ENCODE measurements at places on chromosomes 11 and 22. TPM values are rescaled to one million over a fixed set of nuclear protein-coding genes. Genes with fewer than 3 reads are reported as not detected.

The APOL6 gene
- 5.2 TPM for total RNA-seq

The PHF21B gene
- total RNA-seq, result 1.0 TPM

The DDI1 gene
- total RNA-seq, result not detected

The IL10RA gene
- 8.9 TPM for total RNA-seq

The MRGPRX3 gene
- not detected for total RNA-seq

The RIC3 gene
- 0.52 TPM for total RNA-seq

The EHBP1L1 gene
- total RNA-seq, result 157 TPM

The GSTT2B gene
- 4.7 TPM for total RNA-seq

The ASPHD2 gene
- 1.0 TPM for total RNA-seq

The SYNGR1 gene
- 5.7 TPM for total RNA-seq

The KRTAP5-1 gene
- not detected for total RNA-seq

The SLC5A1 gene
- 2.1 TPM for total RNA-seq

The CEP126 gene
- 1.6 TPM for total RNA-seq

The C11orf65 gene
- 1.0 TPM for total RNA-seq

The OR8G5 gene
- total RNA-seq, result 0.52 TPM

The ZC3H12C gene
- total RNA-seq, result 13.6 TPM

The ALDH3B1 gene
- 2.6 TPM for total RNA-seq

The API5 gene
- 52.7 TPM for total RNA-seq

The OR51E1 gene
- 4.2 TPM for total RNA-seq

The SMC1B gene
- total RNA-seq, result under 0.01 TPM

The RGL4 gene
- total RNA-seq, result 0.52 TPM

The KLHDC7B gene
- not detected for total RNA-seq

The SMTNL1 gene
- 69.9 TPM for total RNA-seq

The NRXN2 gene
- total RNA-seq, result 9.4 TPM

The EML3 gene
- 7.3 TPM for total RNA-seq

The NAALADL1 gene
- total RNA-seq, result 8.4 TPM

The CASP5 gene
- total RNA-seq, result 0.52 TPM

The ADAMTS15 gene
- total RNA-seq, result 15.7 TPM

The NXPE2 gene
- 0.52 TPM for total RNA-seq

The CHRM1 gene
- not detected for total RNA-seq

The VSIG2 gene
- total RNA-seq, result not detected
